Brain microvascular endothelial cell (primary cell): ENCODE measurements at places on chromosomes 7 and 10.

- DNase-seq = no peak
Observed at GRCh38 chr7:48755061-48755555, 169.2 kb upstream of the CDC14C start.

DNA sequence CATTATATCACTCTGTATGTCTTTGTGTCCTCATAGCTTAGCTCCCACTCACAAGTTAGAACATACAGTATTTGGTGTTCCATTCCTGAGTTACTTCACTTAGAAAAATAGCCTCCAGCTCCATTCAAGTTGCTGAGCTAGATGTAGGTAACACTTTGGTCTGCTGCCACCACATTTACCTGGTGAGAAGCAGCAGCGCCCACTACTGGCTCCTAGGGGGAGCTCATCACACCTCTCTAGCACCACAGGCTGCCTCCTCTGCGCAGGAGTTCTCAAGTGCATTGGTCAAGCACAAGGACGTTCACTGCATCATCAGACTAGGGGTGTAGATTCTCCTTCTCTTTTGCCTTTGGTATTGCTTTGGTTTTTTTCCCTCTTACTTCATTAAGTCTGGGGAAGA is 530.9 kb upstream of the AUTS2 start:
- DNase-seq = no peak

DNA sequence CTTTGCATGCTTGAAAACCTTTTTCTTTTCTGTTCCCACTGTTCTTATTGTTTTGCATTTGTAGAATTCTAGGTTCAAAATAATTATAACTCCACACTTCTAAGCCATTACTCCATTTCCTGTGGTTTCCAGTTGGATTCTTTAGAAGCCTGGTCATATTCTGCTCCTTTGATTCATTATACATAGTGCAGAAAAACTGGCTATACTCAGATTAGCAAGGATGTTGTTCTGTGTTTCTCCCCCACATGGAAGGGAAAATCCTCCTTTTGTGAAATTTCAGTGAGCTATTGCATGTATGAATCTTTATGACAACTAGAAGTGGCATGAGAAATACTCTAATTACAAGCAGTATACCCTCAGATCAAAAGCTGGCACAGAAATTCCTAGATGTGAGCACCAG is 79.5 kb downstream of the SLC13A1 start:
- DNase-seq = peak; percentile 10

DNA sequence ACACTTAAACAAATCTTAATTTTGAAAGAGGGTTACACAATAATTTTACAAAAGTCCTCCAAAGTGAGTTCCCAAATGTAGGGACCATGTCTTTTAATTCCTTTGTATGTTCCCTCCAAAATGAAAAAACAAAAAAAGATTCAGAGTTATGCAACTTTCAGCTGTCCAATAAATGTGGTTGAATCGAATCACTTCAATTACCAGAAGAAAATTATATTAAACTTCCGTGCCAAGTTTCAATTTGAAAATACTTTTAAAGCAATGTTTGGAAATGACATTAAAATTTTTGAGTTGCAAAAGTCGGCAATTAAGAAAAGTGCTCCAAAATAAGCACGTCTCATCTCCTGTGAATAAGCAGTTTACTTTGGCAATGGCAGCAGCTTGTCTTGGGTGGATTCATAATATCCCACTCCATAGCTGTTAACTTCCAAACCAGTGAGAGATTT is 60.3 kb upstream of the C1GALT1 start:
- DNase-seq = no peak

DNA sequence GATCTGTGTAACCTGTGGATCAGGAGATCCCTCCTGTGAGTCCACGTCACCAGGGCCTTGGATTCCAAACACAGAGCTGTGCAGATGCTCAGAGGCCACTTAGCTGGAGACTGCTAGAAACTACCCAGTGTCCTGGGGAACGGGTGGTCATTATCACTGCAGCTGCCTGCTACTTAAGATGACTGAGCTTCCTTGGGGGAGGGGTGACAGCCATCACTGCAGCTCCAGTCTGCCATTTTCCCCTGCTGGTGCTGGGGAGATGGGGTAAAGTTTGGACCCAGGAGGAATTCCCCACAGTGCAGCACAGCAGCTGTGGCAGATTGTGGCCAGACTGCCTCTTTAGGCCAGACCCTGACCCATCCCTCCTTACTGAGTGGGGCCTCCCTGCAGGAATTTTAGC is 78.8 kb upstream of the VOPP1 start:
- no peak for DNase-seq

DNA sequence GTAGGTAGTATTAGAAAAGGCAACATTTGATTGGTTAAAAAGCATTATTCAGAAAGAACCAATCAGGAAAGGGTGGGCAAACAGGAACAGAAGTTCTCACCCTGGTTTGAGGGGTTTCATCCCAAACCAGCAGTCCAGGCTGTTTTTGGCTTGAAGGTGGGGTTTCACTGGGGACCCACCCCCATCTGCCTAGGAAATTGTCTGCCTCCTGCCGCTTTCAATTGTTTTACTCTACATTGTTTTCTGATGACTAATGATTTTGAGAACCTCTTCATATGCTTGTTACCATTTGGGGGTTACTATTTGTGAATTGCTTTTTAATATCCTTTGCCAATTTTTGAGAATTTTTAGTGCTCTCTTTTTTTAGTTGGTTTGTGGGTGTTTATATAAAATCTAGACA is 3.3 kb upstream of the PCBD1 start:
- DNase-seq = no peak

- peak; percentile 63 for DNase-seq
Observed at GRCh38 chr7:73885975-73886798, 25.2 kb downstream of the TMEM270 start.

DNA sequence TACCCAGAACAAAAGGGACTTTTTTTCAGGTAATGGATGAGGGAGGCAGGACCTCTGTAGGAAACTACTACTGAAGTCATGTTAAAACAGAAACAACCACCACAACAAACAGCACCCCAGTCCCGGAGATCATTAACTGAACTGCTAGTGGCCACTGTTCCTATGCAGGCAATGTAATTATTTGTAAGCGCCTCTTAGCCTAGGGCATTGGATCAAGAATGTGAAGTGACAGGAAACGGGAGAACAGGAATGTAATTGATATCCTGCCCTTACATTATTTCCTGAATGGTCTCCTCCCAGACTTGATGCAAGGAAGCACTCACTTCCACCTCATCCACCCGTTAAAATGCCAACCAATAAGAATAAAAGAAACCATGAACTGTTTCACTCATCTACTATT is 16.7 kb upstream of the GAD2 start:
- DNase-seq = no peak

GRCh38 chr10:102962951-102963755 is 45.1 kb downstream of the CNNM2 start:
- DNase-seq = no peak

GRCh38 chr10:127937915-127938463 is 31.1 kb downstream of the PTPRE start:
- DNase-seq = no peak

- DNase-seq = no peak
Observed at GRCh38 chr10:71811351-71811750, 38.0 kb upstream of the VSIR start.

GRCh38 chr7:43761938-43762692 is 3.6 kb downstream of the BLVRA start:
- DNase-seq = no peak

DNA sequence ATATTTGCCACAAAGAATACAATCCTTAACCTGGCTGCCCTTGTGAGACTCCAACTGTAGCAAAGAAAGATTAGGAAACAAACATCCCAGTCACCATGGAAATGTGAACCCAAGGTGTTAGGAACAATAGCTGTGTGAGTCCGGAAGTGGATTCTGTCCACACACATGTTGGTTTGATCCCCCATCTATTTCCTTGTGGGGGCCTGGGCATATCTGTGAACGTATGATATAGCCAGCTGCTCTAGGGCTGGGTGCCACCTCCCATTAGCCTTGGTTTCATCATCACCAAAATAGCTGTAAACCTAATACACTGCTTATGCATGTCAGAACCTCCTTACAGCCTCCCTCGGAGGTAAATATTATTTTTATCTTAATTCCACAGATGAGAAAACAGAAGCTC is 26.4 kb downstream of the GRK5 start:
- no peak for DNase-seq
